T follicular helper cell (primary cell): ENCODE measurements at places on chromosomes 2 and 18.

- DNase-seq: no peak
Measured at GRCh38 chr2:150783896-150784295, 296.4 kb upstream of the RND3 start.

DNA sequence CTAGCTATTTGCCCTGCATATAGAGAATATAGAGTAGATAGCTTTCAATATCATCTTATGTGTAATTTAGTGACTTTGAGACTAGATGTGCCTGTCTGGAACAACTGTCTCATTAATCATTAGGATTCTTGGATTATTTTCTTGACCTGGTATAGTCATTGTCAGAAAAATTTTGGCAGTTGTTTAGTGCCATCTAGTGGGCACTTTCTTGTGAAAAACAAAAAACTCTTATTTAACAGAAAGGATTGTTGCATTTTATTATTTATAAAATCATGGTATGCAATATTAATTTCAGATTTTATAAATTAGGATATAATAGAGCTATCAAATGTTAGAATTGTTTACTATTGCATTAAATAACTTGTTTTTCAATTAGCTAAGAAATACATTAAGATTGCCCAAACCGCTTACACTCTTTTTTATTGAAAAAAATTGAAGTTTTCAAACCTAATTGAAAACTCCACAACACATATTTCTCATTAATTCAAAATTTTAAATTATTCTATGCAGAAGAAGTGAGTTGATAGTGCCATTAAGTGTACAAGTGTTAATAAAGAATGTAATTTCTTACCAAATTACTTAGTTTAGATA is 80.3 kb downstream of the DYNAP start:
- DNase-seq: no peak

GRCh38 chr2:114089636-114090319 is 199.9 kb downstream of the ACTR3 start:
- no peak for DNase-seq

DNA sequence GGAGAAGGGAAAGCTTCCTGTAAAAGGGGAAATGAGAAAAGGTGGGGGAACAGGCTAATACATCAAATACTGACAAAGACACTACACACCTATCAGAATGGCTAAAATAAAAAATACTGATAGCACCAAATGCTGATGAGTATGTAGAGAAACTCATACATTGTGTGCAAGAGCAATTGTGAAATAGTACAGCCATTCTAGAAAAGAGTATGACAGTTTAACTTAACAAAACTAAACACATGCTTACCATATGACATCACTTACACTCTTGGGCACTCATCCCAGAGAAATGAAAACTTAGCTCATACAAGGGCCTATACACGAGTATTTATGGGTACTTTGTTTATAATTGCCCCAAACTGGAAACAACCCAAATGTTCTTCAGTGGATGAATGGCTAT is 53.4 kb downstream of the ZNF638 start:
- no peak for DNase-seq

- DNase-seq: no peak
Measured at GRCh38 chr18:56246916-56247315, 391.5 kb downstream of the TXNL1 start.

DNA sequence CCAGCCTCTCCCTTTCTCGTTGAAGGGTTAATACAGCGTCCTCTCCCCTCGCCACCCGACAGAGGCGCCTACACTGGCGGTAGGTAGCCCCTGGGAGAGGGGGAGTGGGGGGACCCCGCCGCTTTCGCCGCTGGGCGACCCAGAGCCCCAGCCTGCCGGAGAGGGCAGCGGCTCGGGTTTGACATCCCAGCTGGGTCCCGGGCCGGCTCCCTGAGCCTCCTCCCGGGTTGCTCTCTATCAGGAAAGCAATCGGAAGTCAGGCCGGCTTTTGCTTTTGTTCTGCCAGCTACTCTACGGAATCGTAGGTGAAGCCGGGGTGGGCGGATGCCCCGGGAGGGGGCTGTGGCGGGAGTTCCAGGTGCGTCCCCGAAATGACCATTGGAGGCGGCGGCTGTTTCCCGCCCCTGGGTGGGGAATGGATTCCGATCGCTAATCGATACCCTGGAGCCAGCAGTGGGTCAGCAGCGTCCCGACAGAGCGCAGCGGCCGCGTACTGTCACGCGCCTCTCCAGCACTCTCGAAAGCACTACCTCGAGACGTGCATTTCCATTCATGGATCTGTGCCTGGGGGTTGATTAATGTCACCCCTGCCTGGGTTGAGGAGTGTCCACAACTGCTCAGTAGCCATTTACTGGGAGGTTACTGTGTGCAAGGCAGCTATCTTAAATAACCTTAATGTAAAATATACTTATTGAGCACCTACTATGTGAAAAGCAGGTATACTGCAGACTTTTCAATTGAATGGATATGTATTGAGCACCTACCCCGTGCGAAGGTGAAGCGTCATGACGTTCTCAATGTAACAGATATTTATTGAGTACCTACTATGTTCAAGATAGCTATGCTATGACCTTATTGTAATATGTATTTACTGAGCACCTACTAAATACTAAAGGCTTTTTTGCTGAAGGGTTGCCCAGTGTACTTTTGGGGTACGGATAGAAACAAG is 1.1 kb downstream of the MAPK4 start:
- DNase-seq: no peak

DNA sequence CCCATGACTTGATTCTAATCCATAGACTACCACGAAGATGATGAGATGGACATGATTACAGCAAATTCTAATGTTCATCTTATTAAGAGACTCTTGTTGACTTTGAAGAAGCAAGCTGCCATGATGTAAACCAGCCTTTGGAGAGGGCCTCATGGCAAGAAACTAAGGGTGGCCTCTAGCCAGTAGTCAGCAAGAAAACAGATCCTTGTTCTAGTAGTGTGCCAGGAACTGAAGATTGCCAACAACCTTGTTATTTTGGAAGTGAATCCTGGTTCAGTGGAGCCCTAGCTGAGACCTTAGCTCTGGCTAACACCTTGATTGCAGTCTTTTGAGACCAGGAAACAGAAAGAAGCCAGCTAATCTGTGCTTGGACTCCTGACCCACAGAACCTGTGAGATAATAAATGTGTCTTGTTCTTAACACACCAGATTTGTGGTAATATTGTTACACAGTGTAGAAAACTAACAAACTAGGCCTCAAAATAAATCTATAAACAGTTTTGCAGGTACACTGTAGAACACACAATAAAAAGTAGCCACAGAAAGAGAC is 10.0 kb downstream of the PHOSPHO2 start:
- DNase-seq: no peak

DNA sequence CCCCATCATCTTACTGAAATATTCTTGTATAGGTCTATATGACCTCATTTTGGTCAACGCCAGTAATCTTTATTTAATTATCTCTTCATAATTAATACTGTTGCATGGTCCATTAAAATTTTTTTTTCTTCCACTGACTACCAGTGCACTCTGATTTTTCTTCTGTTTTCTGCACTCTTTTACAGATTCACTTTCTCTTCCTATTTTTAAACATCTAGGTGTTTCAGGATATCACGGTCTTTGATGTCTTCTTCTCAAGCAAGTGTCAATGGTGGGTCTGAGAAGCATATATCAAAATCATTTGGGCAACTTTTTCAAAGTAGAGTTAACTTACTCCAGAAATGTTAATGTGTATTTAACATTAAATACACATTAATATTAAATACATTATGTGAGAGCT is 51.4 kb downstream of the CCDC141 start:
- no peak for DNase-seq

DNA sequence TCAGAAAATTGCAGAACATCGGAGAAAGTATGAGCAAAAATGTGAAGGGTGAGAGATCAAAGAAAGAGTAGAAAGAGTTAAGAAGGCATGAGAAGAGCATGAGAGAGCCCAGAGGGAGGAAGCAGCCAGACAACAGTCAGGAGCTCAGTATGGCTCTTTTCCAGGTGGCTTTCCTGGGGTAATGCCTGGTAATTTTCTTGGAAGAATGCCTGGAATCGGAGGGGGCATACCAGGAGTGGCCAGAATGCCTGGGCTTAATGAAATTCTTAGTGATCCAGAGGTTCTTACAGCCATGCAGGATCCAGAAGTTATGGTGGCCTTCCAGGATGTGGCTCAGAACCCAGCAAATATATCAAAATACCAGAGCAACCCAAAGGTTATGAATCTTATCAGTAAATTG is 271.8 kb upstream of the TFPI start:
- no peak for DNase-seq
